ENCODE measurements at places on chromosomes 12 and 14.

DNA sequence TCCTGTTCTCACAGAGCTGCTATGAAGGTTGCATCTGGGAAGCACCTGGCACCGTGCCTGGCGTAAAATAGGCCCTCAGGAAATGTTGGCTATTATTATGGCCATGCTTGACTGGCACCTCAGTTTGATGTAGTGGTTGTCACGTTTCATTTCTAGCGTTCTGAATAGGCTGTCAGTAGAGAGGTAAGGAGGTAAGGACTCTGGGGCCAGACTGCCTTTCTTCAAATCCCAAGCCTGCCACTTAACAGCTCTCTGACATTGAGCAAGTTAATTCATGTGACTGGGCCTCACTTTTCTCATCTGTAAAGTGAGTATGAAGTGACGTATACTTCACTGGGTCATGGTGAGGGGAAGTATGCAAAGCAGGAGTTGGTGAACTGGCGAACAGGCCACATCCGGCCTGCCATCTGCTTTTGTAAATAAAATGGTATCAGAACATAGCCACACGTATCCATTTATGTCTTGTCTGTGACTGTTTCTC, 196.2 kb downstream of the CACNA1C start:
- DNase-seq: no peak

- DNase-seq: no peak
These were observed 1.1 kb downstream of the KMT2D start for GRCh38 chr12:49059299-49060171.

GRCh38 chr12:124696693-124697476, 129.5 kb upstream of the NCOR2 start:
- DNase-seq: no peak

- no peak for DNase-seq
These were observed 5.4 kb downstream of the BMP4 start for GRCh38 chr14:53951243-53951626.

GRCh38 chr12:116806845-116807440, 68.8 kb downstream of the RNFT2 start:
- DNase-seq: no peak

DNA sequence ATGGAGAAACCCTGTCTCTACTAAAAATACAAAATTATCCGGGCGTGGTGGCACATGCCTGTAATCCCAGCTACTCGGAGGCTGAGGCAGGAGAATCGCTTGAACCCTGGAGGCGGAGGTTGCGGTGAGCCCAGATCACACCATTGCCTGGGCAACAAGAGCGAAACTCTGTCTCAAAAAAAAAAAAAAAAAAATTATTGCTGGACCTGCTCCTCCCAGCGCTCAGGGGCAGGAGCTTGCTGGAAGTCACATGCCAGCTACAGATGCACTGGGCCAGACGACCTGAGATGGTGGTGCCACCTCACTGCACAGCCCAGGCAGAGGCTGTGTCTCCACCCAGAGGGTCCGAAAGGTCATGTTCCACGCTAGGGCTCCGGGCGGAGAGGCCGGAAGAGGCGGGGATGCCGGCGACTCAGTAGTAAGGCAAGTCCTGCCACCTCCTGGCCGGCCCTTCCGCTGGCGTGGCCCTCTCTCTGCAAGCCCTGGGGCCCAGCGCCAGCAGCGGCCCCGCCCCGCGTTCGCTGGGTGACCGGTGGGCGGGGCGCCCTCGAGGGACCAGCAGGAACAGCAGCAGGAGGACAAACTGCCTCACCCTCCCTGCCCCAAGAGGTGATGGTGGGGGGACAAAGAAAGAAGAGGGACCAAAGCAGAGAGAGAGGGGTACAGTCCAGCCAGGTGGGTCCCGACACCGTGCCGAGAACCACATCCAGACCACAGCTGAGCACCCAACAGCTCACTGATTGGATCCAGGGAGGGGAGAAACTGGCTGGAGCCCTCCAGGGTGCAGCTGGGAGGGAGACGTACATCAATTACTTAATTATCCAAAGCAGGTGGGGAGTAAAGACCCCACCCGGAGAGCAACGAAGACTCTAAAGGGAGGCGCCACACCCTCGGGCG, 3.6 kb upstream of the RHOF start:
- DNase-seq: no peak

Measured in forelimb muscle (tissue), 1 donor.